ENCODE measurements at places on chromosomes 6 and 20.

- no peak for DNase-seq
Observed at GRCh38 chr6:107679457-107679856, 144.7 kb downstream of the SCML4 start.

DNA sequence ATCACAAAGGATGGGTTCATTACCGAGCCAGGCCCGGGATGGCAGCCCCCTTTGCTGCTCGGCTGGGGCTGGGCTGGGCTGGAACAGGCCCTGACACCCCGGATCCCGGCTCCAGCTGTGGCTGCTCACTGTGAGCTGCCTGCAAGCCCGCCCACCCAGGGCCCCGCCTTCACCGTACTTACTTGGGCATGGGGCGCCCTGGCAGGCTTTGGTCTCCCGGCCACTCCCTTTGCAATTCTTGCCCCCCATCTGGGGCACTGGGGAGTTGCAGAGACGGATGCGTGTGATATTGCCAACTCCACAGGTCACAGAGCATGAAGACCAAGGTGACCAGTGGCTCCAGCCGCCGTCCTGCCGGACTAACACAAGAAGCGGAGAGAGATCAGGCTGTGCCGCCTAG is 16.7 kb downstream of the THBS2 start:
- no peak for DNase-seq

GRCh38 chr6:97473979-97474378 is 191.0 kb upstream of the MMS22L start:
- no peak for DNase-seq

DNA sequence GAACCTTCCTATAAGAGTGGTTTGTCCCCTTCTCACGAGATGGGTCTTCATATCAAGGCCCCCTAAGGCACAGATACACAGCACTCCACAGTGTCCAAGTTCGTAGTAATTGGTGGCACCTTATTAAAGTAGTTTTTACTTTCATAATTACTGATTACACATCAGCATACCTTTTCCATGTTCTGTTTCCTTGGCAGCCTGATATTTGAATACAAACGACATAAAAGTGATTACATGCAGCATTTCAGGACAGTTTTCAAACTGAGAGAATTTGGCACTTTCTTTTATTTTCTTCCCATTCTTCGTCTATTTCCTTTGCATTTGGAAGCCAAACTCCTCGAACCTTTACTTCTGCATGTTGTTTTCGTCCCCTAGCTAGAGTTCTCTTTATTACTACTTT is 139.7 kb downstream of the MTHFD1L start:
- DNase-seq, result no peak

DNA sequence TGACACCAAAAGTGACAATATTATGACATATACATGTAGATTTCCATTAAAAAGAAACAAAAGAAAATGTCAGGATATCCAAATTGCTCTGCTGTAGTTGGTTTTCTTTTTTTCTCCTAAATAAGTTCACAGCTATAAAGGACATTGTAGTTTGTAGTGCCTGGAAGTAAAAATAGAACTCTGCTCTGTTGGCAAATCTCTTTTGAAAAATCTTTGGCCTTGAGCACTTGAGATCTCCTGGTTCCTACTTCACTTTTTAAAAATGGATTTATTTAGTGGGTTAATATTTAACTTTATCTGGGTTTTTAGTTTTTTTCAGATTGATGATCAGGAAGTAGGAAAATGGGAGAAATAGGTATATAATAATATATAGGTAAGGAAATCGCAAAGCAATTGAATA is 52.9 kb downstream of the AFDN start:
- no peak for DNase-seq

- no peak for DNase-seq
Observed at GRCh38 chr6:2038092-2038491, 207.3 kb downstream of the GMDS start.

DNA sequence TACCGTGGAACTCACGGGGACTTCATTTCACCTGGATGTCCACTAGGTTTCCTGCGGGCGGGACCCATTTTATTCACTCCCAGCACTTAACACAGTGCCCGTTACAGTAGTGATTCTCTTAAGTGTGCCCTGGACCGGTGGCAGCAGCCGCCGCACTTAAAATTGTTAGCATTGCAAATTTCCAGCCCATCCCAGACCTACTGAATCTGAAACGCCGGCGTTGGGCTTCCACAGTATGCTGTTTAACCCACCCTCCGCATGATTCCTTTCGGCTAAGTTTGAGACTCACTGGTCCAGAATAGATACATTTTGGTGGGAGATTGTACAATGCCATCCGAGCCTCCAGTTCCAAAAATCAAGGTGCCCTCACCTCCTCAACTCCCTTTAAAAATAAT is 967 bp downstream of the SMPDL3A start:
- no peak for DNase-seq

DNA sequence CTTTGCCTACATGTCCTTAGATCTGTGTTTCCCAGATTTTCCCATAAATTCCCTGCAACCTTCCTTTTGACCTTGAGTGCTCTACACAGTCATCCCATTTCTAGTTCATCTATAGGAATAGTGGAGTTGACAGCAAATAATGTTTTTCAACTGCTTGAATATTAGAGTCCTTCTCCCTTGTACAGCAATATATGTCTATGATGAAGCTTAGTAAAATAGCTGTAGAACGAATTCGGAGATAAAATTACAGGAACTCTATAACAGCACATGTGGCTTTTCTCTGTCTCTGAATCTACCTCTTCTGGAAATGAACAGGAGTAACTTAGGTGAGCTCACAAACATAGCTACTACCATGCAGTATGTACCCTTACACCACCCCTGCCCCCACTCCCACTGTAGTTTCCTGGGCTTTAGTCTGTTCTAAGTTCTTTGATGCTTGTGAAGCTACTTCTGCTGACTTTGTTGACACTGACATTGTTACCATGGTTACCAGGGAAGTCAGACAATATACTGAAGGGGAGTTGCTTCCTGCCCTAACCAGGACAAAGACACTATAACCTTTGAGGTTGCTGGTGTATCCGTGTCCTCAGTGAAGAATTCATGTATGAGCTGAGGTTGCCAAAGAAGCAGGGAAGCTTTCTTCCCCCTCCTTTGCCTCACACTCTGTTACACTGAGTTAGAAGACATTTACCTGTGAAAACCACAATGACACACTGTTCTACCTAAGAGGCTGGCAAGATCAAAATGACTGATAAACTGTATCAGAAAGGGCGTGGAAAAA is 35.8 kb upstream of the SHLD1 start:
- no peak for DNase-seq

GRCh38 chr6:41457303-41457670 is 88.9 kb upstream of the FOXP4 start:
- DNase-seq, result no peak

DNA sequence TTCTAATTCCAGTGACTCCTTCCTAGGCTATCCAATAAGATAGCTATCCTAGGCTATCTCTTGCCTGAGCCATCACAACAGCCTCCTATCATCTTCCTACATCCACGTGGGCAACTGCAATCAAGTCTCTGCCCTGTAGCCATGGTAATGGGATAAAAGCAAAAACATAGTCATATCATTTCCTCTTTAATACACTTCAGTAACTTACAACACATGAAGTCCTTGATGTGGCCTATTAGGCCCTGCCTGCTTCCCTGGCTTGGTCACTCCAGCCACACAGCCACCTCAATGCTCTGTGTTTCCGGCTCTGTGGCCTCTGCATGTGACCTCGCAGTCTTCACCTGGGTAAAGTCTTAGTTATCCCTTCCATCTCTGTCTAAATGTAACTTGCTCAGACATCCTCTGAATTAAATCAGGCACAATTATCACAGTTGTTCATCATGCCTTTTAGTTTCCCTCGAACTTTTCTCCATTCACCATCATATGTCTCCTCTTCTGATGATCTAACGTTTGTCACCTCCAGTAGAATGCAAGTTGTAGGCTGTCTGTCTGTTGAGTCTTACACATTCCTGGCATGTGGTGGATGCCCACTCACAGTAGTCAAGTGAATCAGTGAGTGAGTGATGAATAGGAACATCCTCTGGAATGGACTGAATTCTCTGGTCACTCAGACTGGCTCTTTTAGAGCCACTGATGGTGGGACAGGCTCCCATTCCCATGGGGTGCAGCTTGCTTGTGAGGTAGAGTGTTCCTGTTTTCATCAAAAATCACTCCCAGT is 229.4 kb downstream of the TBC1D7 start:
- no peak for DNase-seq

DNA sequence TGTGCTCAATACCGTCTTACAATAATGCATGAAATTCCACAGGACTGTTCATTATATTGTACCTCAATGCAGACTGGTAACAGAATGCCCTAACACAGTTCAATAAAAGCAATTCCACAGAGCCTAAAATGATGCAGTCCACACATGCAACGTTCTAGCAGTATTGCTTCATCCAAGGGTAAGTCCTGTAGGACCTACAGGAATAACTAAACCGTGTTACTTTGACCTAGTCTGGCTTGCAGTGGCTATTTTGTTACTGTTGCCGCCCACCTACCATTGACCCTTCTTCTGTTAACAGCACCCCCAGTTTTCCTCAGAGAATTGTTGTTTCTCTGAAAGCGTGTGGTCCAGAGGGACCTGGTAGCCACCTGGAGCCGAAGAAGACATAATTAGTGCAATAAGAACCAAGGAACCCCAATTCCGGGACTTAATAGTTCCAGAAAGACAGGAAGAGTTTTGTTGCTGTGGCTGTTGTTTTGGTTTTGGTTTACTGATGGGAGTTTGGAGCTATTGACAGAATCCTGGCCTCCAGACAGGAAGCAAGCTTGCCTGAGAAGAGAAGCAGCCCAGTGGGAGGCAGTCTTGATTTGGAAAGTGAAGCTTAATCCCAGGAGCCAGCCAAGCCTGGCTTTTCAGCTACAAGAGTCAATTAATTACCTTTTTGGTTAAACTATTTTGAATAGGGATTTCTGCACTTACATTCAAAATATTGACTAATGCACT is 91.3 kb downstream of the FRK start:
- DNase-seq, result no peak

- DNase-seq, result no peak
Observed at GRCh38 chr20:51428401-51429143, 113.9 kb downstream of the NFATC2 start.

DNA sequence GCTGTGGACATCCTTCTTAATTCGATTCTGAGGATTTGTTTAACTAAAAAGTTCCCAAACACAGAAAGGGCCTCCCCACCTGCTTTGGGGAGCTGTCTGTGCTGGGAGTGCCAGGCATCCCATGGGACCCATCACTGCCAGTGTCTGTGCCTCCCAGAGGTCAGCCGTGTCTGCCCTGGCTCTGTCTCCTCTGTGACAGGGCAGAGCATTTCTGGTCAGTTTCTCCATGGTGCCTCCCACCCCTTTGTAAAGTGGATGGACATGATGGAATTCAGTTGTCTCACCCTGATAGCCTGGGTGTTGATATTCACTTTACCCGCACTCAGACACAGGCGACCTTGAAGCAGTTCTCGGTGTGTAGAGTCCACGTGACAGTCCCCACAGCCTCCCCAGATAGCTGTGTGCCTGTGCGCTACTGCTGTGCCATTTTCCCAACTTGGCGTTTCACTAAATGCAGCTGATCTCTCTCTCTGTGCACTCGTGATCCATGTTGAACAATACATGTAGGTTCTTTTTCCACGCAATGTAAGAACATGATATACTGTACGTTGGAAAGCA is 70.5 kb downstream of the CDS2 start:
- DNase-seq, result no peak

- no peak for DNase-seq
Observed at GRCh38 chr6:31180500-31180899, 10.0 kb upstream of the POU5F1 start.

- DNase-seq, result no peak
Observed at GRCh38 chr6:155026022-155026705, 31.0 kb downstream of the TIAM2 start.

GRCh38 chr6:117685359-117685758 is 10.1 kb downstream of the NUS1 start:
- no peak for DNase-seq

GRCh38 chr6:107670792-107671199 is 153.3 kb downstream of the SCML4 start:
- no peak for DNase-seq

GRCh38 chr6:87716928-87717614 is 15.0 kb upstream of the AKIRIN2 start:
- no peak for DNase-seq

GRCh38 chr6:26031151-26031594 is 56.1 kb upstream of the HFE start:
- peak; percentile 48 for DNase-seq

DNA sequence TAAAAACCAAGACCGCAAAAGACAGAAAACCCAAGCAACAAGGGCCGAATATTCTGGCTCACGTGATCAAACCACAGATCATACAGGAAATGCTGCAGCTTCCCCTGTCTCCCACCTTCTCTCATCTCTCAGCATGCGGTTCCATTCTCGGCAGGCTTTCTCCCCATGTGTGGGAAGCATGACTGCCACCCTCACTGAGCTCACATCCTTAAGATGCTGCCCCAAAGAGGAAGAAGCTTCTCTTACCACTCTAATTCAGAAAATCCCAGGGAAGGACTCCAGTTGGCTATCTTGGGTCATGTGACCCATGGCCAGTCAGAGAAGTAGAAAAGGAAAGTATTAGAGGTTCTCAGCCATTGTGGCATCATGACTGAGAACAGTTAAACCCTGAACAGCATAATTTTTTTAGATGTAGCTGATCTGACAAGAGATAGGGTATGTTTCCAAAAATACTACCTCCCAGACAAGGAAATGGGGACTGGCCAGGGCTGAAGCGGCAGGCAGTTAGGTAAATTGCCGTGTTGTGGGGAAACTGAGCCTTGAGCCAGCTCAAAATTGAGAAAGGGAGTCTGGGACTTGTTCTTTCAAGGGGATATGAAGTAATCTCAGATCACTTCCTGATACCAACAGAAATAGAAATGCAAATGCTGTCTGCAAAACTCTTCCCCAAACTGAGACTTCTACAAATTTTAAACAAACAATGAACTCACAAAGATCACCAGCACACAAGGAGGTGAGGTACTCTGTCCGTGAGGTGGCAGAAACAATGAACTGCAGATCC is 37.1 kb upstream of the GRM4 start:
- DNase-seq, result no peak

- no peak for DNase-seq
Observed at GRCh38 chr20:62305149-62305764, 2.5 kb downstream of the ADRM1 start.

DNA sequence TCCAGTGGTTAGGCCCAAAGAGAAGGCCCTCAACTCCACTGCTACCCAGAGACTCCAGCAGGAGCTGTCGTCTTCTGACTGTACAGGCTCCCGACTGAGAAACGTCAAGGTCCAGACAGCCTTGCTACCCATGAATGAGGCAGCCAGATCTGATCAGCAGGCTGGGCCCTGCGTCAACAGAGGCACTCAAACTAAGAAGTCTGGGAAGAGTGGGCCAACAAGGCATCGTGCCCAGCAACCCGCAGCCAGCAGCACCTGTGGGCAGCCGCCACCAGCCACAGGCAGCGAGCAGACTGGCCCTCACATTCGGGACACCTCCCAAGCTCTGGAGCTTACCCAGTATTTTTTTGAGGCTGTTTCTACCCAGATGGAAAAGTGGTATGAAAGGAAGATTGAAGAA is 8.1 kb downstream of the LYRM2 start:
- no peak for DNase-seq
